ENCODE measurements at places on chromosomes 4 and X.
A peak's percentile ranks its signal among the peaks of the same experiment; 100 is the strongest.

DNA sequence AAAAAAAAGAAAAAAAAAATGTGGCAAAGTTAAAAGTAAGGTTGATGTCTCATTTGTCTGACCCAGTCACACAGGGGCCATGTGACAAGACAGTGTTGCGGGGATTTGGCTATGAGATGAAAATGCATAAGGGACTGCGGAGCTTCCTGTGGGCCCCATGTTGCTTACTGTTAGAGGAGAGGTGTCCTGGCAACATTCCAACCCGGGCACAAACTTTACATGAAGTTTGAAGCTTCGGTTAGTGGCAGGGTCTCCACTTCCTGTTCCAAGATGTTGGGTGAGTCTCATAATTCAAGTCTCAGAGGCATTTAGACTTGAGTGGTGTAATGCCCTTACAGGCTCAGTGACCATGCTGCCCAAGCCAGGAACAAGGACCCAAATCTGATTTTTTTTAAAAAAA, 111.3 kb downstream of the MAML3 start:
- no peak for DNase-seq

DNA sequence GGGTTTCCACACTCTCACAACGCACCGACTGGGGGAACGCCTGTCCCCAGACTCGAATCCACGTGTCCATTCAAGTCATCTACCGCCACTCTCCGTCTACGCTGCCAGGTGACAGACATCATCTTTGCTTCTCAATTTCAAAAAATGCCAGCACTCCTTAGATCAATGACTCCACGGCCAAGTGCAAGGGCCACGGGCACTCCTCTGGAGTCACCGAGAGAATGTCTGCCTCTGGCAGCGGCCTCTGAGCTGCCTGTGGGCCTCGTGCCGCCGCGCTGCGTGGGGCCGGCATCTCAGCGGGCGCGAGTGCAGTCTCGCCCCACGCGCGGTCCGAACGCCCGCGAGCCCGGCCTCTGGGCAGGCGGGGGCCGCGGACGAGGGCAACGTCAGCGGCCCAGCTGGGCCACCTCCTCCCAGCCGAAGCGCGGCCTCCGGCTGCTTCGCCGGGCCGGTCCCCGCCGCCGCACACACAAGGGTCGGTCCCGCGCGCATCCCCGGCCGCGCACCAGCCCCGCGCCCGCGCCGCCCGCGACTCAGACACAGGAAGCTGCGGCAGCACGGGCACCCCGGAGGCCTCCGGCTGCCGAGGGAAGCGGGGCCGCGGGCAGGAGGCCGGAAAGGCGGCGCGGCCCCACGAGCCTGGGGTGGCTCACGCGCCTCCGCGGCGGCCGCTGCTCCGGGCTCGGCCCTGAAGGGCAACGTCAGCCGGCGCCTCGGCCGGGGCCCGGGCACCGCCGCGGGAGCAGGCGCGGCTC, 450 bp downstream of the ACSL1 start:
- no peak for DNase-seq

DNA sequence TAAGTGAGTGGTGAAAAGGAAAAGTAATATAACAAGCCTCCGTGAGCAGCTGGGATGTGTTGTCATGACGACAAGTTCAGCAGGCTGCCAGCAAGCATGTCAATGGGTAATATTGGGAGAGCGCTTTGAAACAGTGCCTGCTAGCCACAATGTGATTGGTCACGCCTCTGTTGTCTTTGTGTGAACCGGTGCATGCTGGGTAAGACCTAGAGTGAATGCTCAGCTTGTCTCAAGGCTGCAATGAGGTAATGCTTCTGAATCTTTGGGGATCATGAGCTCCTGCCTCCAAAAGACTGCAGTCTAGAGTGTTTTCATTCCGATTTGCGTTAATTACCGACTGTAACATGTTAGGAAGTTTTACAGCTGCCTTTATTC, 54.9 kb downstream of the STOX2 start:
- DNase-seq = no peak

DNA sequence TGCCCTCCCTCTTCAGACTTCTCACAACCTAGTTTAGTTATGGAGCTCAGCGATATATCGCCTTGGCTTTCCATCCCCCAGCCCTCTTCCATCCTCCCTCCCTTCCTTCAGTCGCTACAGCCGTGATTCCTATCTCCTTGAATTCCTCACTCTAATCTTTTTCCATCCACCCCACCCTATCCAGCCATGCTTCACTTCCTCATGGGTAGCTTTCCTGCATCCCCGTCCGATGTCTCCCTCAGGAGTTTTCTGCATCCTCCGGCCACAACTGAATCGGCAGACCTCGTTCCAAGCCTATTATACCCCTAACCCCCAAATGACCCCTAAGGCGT, 456 bp downstream of the SNX12 start:
- DNase-seq = no peak

DNA sequence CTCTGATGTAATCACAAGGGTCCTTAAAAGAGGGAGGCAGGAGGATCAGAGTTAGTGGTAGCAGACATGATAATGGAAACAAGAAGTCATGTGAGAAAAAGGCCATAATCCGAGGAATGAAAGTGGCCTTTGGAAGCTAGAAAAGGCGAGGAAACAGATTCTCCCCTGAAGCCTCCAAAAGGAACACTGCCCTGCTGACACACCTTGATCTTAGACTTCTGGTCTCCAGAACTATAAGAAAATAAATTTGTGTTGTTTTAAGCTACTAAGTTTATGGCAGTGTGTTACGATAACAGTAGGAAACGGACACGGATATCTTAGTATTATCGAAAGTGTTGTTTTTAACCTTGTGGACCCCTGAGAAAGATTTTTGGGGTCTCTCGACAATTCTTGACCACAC, 24.4 kb downstream of the CLCN3 start:
- DNase-seq = no peak

GRCh38 chr4:23438764-23439163, 451.1 kb downstream of the PPARGC1A start:
- no peak for DNase-seq

- peak; percentile 4 for DNase-seq
These were observed 103.5 kb downstream of the LDB2 start for GRCh38 chr4:16794816-16795445.

DNA sequence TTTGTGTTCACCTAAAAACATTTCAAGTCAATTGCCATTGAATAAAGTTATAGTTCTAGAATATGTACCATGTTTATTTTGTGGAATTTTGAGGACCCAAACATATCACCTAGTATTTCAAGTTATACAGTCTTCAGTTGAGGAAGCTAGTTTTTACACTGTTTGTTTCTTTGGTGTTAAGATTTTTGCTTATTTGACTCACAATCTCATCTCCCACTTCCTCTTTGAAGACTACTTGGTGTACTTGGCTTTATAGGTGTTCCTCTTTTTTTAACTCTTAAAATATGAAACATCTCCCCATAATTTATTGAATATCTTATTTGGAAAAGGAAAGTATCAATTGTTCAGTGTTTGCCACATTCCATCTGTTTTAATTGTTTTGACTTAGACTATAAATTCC, 675.4 kb downstream of the RAPGEF2 start:
- no peak for DNase-seq

DNA sequence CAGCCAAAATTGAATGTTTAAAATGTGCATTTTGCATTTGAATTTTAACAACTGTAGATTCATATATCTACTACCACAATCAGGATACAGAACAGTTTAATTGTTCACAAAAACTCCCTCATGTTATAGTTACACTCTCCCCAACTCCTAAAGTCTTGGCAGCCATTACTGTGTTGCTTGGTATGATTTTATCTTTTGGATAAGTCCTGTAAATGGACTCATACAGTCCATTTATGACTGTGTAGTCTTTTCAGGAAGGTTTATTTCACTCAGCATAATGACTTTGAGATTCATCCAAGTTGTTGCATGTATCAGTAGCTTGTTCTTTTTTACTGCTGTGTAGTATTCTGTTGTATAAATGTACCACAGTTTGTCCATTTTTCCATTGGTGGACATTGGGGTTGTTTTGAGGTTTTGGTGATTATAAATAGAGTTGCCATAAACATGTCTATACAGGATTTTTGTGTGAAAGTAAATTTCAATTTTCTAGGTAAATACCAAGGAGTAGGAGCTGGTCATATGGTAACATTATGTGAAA, 9.9 kb downstream of the FAM193A start:
- DNase-seq = no peak

DNA sequence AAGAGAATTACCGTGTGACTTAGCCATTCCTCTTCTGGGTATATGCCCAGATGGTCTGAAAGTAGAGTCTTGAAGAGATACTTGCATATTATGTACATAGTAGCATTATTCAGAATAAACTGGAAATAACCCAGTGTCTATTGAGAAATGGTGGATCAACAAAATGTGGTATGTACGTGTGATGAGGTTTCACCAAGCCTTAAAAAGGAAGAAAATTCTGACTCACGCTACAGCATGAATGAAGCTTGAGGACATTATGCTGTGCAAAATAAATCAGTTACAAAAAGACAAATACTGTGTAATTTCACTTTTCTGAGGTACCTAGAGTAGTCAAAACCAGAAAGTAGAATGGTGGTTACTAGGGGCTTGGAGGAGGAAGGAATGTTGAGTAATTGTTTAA, 37.3 kb downstream of the GBA3 start:
- DNase-seq = no peak

GRCh38 chr4:179048839-179049453, 1606.7 kb upstream of the AGA start:
- DNase-seq = no peak

DNA sequence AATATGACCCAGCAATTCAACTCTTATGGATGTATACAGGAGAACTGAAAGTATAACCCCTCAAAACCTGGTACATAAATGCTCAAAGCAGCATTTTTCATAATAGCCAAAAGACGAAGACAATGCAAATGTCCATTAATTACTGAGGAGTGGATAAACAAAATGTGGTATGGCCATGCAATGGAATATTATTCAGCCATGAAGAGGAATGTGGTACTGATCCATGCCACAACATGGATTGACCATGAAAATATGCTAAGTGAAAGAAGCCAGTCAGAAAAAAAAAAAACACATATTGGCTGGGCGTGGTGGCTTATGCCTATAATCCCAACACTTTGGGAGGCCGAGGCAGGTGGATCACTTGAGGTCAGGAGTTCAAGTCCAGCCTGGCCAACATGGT, 74.5 kb upstream of the PLS3 start:
- DNase-seq = no peak

DNA sequence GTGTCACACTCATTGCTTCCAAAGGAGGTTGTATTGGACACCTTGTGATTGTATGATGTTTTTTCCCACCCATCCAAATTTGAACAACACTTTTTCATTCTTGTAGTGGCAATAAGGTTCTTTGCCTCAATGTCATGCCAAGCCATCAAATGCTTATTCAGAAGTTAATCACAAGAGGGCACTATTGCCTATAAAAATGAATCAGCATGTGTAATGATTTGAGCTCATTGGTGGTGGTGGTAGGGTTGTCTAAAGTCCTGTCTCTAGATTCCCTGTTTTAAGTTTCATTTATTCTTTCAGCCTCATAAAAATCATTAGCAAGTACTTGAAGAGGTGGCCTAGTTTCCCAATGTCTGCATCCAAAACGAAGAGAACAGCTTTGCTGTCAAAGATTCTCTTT, 37.0 kb downstream of the IRS4 start:
- DNase-seq = no peak

DNA sequence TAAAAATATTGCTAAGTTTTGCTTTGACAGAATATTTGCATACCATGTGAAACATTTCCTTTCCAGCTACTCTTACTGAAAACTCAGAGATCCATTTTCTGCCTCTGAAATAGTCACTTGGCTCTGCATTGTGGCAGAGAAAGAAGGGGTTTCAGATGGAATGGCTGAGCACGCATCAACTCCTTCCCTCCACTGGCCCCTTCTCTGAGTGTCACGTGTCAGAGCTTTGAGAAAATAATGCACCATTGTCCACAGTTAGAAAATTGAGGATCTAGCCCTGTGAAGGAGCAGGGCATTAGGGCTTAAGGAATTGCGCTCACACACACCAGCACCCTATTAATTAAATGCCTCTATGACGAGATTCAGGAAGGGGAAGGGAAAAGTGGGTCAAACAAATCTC, 78.8 kb upstream of the FAT4 start:
- DNase-seq = no peak

DNA sequence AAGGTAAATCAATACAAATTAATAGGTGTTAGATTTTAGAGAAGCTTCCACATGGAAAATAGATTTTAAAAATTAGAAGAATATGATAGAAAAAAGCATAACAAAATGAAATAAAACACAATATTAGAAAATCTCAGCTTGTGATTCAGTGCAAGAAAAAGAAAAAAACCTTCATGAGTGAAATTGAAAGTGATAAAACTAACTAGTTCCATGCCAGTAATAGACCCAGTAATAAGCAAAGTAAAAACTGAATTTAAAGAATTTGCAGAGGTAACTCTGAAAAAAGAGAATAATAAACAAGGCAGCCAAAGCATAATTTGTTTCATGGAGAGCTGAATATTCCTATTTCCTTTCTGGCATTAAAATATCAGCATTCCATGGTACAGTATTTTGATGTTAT, 174.3 kb upstream of the TENM3 start:
- no peak for DNase-seq

DNA sequence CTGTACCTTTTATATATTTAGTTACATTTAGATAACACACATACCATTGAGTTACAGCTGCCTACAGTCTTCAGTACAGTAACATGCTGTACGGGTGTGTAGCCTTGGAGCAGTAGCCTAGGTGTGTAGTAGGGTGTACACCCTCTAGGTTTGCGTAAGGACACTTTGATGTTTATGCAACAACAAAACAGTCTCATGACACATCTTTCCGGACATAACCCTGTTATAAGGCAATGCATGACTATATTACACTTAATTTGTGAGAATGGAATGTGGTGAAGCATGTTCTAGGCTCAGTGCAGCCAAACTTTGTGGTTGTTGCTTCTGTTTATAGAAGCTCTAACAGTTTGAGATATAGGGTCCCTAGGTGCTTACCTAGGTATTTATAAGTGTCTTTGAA, 65.4 kb downstream of the SPRY1 start:
- no peak for DNase-seq

GRCh38 chrX:10597871-10598270, 22.5 kb downstream of the MID1 start:
- DNase-seq = no peak

GRCh38 chrX:118345045-118345463, 852 bp upstream of the WDR44 start:
- DNase-seq = no peak

GRCh38 chr4:90328558-90328957, 201.4 kb downstream of the CCSER1 start:
- DNase-seq = no peak

DNA sequence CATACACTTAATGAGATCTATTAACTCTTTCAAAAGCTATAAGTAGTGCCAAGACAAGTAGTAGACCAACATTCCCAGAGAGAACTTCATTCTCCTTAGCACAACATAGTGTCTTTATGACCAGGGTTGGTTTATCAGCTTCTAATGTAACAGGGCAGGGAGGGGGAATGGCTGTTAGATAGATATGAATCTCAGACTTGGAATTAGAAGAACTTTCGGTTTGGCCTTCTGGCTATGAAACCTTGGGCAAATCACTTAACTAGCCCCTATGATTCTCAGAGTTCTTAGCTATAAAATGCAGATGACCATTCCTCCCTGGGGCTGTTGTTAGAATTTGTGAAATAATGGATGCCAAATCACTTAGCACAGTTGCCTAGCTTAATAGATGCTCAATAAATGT, 132.2 kb downstream of the SLC10A7 start:
- no peak for DNase-seq

GRCh38 chr4:148515248-148515647, 73.0 kb upstream of the NR3C2 start:
- no peak for DNase-seq

GRCh38 chr4:37537484-37537883, 148.7 kb downstream of the RELL1 start:
- DNase-seq = no peak

GRCh38 chrX:71533851-71534561, 1.1 kb downstream of the OGT start:
- no peak for DNase-seq

All from activated T-cell treated with anti-CD3 and anti-CD28 coated beads for 24 hours (primary cell).